ENCODE measurements at places on chromosomes 7 and 10. TPM values are rescaled to one million over a fixed set of nuclear protein-coding genes. Genes with fewer than 3 reads are reported as not detected.

Gene HTR5A
- not detected for total RNA-seq

Gene ECHDC3
- 48.6 TPM for total RNA-seq

Gene NUTM2A
- total RNA-seq: 1.8 TPM

- no peak for DNase-seq
Observed at GRCh38 chr7:31456646-31457368, 57.1 kb upstream of the ITPRID1 start.

- DNase-seq: no peak
Observed at GRCh38 chr10:128469515-128469914, 343.3 kb upstream of the MKI67 start.

- no peak for DNase-seq
Observed at GRCh38 chr7:140611641-140612040, 29.0 kb downstream of the DENND2A start.

Gene HPSE2
- total RNA-seq: not detected

DNA sequence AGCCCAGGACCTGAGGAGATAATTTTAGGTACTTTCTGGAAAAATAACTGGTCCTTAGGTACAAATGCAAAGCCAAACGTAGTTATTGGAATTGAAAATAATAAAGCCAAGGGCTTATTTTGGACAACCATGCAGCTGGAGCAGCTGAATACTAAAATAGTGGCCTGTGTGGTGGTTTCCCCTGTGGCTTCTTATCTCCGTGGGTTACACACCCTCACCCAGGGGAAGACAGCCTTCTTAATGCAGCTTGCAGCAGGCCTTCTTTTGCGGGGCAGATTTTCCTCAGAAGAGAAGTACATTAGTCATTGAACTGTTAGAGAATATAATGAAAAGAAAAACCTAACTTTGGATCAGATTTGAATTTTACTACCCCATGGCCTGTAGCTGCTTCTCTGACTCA is 133.5 kb downstream of the ST7 start:
- DNase-seq: no peak
